ENCODE measurements at places on chromosomes 11 and 22. TPM values are rescaled to one million over a fixed set of nuclear protein-coding genes. Genes with fewer than 3 reads are reported as not detected.
A peak's percentile ranks its signal among the peaks of the same experiment; 100 is the strongest.

DNA sequence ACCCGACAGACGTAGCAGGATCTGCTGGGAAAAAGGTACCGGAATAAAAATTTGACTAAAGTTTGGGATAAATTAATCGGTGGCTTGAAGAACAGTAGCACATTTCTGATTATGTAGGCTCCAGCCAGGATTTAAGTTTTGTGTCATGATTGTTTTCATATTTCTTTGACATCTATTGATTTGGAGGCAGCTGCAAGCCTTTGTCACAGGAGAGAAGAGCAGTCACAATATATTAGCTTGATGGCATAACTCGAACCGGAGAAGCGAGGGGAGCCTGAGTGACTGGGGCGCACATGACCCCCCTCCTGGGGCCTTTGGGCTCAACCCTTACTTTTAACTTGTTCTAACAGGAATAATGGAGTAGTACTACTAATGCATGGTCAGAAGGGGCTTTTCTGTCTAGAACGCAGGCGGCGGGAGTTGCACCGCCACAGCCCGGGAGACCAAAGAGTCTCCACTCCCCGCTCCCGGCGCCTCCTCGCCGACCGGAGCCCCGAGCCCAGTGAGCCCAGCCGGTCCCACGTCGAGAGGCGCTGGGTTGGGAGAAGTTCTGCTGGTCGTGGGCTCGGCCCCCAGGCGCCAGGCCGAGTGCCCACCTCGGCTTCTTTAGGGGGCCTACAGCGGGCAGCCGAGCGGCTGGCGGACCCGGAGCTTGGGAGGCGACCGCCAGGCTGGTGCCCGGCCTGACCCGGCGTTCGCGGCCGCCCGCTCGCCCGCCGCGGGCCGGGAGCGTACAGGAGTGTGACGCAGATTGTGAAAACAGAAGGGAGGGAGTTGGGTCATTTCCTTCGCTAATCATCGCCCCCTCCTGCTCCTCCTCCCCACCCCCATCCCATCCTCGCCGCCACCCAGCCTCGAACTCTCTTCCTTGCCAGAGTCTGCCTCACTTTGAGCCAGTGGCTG is 15.7 kb upstream of the PAX6 start:
- H3K4me1 ChIP-seq, result peaks cover 17% of the 10 kb centered on the region
- peaks cover 50% of the 10 kb centered on the region for H3K27me3 ChIP-seq
- no peak overlapping the region for H3K27ac ChIP-seq
- DNase-seq, result no peak
- H3K4me3 ChIP-seq, result no peak overlapping the region

GRCh38 chr11:74019104-74019738 is 10.3 kb upstream of the UCP3 start:
- no peaks in the 10 kb centered on the region for H3K36me3 ChIP-seq
- no peaks in the 10 kb centered on the region for H3K27me3 ChIP-seq
- peak; percentile 56 for DNase-seq
- peak overlapping the region; percentile 92 for H3K27ac ChIP-seq

DNA sequence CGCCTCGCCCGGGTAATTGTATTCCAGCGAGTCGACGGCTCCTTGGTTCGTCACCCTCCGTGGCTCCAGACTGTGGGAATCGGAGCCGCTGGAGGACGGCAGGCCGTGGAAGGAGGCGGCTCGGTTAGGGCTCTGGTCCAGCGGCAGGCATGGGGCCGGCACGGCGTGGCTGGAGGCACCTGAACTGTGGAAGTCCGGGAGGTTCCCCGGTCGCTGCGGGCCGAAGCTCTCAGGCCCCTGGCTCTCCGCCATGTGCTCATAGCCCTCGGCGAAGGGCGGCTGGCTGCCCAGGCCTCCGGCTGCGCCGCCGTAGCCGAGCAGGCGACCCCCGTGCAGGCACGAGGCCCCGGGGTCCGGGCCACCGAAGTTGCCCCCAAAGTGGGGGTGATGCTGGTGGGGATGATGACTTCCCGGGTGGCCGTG is 1.7 kb downstream of the MN1 start:
- no peaks in the 10 kb centered on the region for H3K27me3 ChIP-seq
- no peak overlapping the region for H3K27ac ChIP-seq

Gene CRYBB3
- not detected for total RNA-seq

GRCh38 chr11:119726150-119726553 is 2.8 kb downstream of the NECTIN1 start:
- H3K36me3 ChIP-seq, result no peaks in the 10 kb centered on the region
- no peak for DNase-seq
- no peak overlapping the region for H3K4me3 ChIP-seq
- H3K27ac ChIP-seq, result peak overlapping the region; percentile 95

DNA sequence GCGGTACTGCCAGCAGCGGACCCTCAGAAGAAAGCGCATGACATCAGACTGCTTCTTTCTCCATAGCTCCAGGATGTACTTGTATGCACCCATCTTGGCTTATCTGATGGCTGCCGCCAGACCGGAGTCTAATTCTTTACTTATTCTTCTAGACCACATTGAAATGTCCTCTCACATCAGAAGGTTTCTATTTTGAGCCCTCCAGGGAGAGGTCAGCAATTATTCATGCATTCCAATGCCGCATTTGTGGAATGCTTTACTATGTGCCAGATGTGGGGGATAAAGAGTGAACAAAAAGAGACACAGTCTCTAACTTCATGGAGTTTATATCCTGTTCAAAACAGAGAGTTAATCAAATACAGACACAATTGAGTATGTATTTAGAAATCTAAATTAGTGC is 230.1 kb downstream of the MIAT start:
- DNase-seq, result no peak
- H3K4me1 ChIP-seq, result peaks cover 4% of the 10 kb centered on the region
- H3K27ac ChIP-seq, result no peak overlapping the region
- no peaks in the 10 kb centered on the region for H3K36me3 ChIP-seq
- no peak overlapping the region for H3K4me3 ChIP-seq

Gene TIMP3
- 280 TPM for total RNA-seq

DNA sequence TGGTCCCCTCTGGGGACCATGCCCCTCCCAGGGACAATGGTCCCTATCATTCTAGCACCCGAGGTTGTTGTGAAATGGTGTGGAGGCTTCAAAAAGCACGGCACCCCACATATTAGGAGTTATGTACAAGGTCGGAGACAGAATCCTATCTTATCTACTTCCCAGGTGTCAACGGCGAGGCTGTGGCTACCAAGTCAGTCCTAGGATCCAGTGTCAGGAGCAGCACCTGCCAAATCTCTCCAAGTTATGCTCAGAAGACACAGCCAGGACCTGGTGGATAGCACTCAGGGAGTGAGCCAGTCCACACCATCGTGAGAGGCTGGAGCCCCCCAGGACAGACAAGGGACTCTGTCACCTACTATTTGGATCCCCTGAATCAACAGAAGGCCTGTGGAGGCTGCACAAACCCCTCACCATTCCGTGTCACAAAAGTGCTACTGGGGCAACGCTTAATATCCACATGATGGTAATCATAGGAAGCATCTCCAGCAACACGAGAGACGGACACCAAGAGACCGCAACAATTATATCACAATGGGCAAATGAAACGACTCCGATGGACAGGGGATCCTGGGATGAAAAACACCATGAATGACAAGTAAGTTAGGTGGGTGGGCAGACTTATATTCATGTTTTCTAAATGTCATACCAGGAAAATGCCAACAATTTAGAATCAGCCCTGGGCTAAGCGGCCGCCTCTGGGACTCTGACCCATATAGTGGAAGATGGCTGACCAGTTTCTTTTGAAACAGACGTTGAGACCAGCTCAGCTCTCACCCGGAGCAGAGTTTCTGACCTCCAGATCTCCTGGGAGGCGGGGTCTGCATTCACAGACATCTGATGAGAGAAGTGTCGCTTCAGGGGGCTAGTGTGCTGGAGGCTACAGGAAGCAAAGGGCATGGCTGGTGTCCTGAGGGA is 108.4 kb downstream of the MED15 start:
- no peak for DNase-seq
- no peaks in the 10 kb centered on the region for H3K4me1 ChIP-seq
- H3K27ac ChIP-seq, result no peak overlapping the region
- no peaks in the 10 kb centered on the region for H3K36me3 ChIP-seq

- no peaks in the 10 kb centered on the region for H3K27me3 ChIP-seq
- H3K4me1 ChIP-seq, result no peaks in the 10 kb centered on the region
- no peak overlapping the region for H3K4me3 ChIP-seq
- DNase-seq, result no peak
- H3K27ac ChIP-seq, result no peak overlapping the region
These were observed 95.5 kb upstream of the TENM4 start for GRCh38 chr11:79536155-79536917.

DNA sequence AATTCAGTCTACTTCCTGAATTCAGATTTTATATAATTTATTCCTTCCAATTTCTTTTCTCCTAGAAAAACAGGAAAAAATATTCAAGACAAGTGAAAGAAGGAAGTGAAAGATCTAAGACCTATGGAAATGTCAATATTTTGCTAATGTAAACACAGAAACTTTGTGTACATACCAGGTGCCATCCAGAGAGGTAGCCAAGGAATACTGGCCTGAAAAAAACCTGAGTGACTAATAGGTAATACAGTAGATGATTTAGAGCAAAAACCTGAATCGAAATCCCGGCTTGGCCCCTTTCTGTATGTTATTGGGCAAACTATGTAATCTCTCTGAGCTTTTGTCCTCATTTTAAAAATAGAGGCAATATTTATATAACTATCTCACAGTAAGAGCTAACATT is 59.2 kb upstream of the FSHB start:
- DNase-seq, result no peak
- H3K36me3 ChIP-seq, result no peaks in the 10 kb centered on the region
- H3K4me1 ChIP-seq, result peaks cover 26% of the 10 kb centered on the region
- H3K27me3 ChIP-seq, result no peaks in the 10 kb centered on the region

- no peak overlapping the region for H3K27ac ChIP-seq
- no peak overlapping the region for H3K4me3 ChIP-seq
- H3K4me1 ChIP-seq, result no peaks in the 10 kb centered on the region
- peak; percentile 38 for DNase-seq
- H3K27me3 ChIP-seq, result no peaks in the 10 kb centered on the region
These were observed 529.5 kb downstream of the SOX6 start for GRCh38 chr11:15826826-15827225.

- peaks cover 23% of the 10 kb centered on the region for H3K4me1 ChIP-seq
- DNase-seq, result peak; percentile 12
- H3K36me3 ChIP-seq, result no peaks in the 10 kb centered on the region
- H3K27ac ChIP-seq, result no peak overlapping the region
- H3K27me3 ChIP-seq, result no peaks in the 10 kb centered on the region
These were observed 21.0 kb upstream of the GNB1L start for GRCh38 chr22:19875531-19876313.

DNA sequence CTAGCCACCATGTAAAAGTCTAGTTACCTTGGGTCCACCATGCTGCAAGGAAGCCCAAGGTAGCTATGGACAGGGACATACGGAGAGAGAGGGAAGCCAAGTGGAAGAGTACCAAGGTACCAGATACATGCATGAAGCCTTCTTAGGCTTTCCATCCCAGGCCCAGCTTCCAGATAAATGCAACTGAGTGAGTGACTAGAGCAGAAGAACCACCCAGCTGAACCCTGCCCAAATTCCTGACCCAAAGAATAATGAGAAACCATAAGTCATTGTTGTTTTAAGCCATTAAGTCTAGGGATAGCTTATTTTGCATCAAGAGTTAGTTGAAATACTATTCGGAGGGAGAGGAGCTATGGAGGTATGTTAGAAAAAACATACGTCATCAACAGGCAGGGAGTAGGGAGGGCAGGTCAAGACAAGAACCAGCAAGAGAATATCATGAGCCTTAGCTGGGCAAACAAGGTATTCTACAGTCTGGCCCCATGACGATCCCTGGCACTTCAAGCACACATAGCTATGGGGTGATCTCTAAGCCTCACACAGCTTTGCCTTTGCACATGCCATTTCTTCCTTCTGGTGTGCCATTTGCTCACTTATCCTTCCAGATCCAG is 36.5 kb upstream of the APLNR start:
- H3K4me3 ChIP-seq, result no peak overlapping the region
- no peak for DNase-seq

Gene OR51B5
- not detected for total RNA-seq

DNA sequence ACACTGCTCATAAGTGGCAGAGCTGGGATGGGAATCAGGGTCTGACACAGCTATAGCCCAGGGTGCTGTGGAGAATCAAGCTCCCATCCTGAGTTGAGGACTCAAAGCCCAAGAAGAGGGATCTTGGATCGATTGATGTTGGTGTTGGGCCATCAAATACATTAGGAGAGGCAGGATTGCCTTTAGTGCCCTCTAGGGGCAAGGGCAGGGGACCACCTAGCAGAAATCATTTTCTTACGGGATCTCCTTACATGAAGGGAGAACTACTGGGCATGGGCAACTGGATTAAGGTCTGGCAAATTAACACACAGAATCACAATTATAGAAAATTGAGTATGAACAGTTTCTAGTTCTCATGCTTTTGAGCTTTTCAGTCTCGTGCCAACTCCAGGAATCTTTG is 24.9 kb upstream of the EMSY start:
- H3K4me3 ChIP-seq, result no peak overlapping the region
- H3K27ac ChIP-seq, result no peak overlapping the region
- DNase-seq, result peak; percentile 55
- no peaks in the 10 kb centered on the region for H3K27me3 ChIP-seq

GRCh38 chr11:46360878-46361277 is 13.6 kb downstream of the DGKZ start:
- peaks cover 60% of the 10 kb centered on the region for H3K4me1 ChIP-seq
- H3K27ac ChIP-seq, result peak overlapping the region; percentile 73
- no peak overlapping the region for H3K4me3 ChIP-seq
- no peaks in the 10 kb centered on the region for H3K27me3 ChIP-seq

DNA sequence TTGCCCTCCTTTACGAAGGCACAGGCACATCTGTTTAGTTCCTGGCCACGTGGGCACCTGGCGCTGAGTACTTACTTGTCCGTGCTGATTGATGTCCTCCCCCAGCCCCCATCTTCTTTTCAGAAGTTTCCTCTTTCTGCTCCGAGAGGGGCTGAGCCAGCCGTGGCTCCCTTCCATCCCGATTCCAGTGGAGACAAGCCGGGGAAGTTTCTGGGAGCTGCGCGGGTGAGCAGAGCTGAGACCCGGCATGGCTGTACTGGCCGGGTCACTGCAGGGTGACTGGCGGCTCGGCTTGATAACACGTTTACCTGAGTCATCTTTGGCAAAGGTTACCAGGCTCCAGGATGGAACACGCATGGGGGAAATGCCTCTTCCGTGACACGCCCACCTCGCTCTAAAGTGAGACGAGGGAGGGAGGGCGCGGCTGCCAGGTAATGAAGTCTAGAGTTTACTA is 45.4 kb upstream of the ATXN10 start:
- no peaks in the 10 kb centered on the region for H3K36me3 ChIP-seq
- no peak overlapping the region for H3K4me3 ChIP-seq
- peaks cover 21% of the 10 kb centered on the region for H3K4me1 ChIP-seq
- H3K27ac ChIP-seq, result peak overlapping the region; percentile 67
- DNase-seq, result peak; percentile 63
- H3K27me3 ChIP-seq, result no peaks in the 10 kb centered on the region

GRCh38 chr11:17781221-17781620 is 46.6 kb downstream of the KCNC1 start:
- no peaks in the 10 kb centered on the region for H3K4me1 ChIP-seq
- H3K27me3 ChIP-seq, result no peaks in the 10 kb centered on the region
- DNase-seq, result no peak
- no peak overlapping the region for H3K27ac ChIP-seq

All from body of pancreas (tissue), 4 donors.